ENCODE measurements at places on chromosomes 2 and 18.

DNA sequence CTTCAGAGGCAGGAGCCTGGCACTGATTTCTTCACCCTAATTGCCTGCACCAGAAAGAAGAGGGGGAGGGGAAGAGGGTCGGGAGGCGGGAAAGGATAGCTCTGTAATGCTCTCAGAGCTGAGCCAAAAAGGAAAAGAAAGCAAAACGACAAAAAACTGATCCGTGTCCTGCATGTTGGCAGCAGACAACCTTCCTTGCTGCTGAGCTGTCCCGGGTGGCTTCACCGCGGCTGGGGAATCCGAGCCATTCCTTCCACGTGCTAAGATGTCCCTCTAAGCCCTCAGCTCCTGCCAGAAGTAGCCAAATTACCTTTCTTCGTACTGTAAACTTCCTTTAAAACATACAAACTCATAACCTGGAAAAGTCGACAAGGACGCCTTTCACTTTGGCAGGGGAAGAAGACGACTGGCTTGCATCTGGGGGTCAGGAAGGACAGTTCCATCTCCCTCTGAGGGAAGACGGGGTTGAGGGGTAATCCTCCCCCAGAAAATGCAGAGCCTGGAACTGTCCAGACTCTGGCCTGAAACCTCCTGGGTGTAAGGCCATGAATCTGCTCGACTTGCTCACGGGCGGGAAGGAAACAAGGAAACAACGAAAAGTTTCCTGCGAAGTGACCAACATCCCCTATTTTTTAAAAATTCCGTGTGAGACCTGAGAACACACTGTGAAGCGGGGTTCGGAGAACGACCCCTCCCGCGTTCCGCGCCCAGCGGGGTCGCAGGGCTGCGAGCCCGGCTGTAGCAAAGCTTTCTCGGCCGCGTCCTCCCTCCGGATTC is 7.7 kb downstream of the OTX1 start:
- DNase-seq, result no peak

- DNase-seq, result no peak
These were observed 256.5 kb downstream of the CD226 start for GRCh38 chr18:69691008-69691760.

- DNase-seq, result no peak
These were observed 7.3 kb upstream of the MLPH start for GRCh38 chr2:237479747-237480146.

DNA sequence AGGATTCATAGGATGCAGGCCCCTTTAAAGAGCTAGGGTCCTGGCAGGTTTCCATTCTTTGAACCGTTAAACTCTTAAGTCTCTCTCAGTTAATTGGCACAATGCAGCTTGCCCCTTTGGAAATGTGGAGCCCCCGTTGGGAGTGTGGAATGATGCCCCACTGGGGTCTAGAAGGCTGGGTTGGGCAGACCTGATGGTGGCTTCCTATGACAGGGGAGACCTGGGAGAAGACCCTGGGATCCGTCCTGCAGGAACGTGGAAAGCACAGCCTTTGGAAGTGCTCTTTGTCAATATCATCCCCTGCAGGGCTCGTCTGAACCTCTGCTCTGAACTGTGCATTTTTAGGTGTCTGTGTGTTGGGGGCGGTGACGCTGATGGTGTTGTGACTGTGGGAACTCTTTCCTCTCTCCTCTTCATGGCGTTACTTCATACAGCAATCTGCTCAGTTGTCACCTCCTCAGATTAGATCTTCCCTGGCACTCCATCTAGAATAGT is 190.6 kb downstream of the MYCN start:
- DNase-seq, result no peak

DNA sequence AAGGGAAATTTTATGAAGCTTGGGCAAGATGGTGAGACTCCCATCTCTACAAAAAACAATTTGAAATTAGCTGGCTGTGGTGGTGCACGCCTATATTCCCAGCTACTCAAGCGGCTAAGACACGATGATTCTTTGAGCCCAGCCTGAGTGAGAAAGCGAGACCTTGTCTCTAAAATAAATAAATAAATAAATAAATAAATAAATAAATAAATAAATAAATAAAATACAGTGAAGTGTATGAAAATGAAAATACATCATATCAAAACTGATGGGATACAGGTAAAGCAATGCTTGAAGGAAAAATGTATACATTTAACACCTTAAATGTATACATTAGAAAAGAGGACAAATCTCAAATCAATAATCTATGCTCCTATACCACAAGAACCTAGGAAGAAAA is 15.7 kb downstream of the EXOC6B start:
- DNase-seq, result no peak

- peak; percentile 17 for DNase-seq
These were observed 769 bp downstream of the ATF2 start for GRCh38 chr2:175167076-175167791.

DNA sequence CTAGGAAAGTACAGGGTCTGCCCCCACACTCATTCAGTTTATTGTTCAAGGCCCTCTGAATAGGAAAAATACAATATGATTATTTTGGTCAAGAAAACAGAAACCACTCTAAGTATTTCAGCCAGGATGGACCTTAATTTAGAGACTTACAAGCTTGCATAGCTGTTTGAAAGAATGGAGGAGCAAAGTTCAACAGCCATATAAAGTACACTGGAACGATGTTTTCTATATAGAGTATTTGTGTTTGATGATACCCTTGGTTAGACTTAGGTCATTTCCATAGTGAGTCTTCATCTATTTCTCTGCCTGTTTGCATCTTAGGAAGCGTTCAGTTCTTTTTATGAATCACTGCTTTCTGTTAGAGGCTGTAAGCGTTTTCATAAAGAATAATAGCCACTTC is 366.2 kb downstream of the NUP35 start:
- DNase-seq, result no peak

GRCh38 chr2:168583710-168584521 is 127.8 kb downstream of the CERS6 start:
- no peak for DNase-seq

DNA sequence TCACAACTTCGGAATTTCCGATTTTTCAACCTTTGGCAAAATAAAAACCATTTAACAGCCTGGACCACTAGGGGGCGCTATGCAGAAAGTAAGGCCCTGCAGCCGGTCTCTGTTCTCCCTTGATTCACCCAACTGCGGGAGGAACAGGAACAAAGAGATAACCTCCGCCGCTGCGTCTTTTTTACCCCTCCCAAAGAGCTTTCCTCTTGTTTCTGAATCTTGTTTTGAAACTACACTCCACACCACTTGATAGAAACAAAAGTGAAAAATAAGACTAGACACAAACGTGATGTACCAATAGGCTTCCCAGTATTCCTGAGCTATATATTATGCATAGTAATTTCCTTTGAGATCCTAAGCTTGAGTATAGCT is 231.2 kb downstream of the MYO3B start:
- DNase-seq, result peak; percentile 68

DNA sequence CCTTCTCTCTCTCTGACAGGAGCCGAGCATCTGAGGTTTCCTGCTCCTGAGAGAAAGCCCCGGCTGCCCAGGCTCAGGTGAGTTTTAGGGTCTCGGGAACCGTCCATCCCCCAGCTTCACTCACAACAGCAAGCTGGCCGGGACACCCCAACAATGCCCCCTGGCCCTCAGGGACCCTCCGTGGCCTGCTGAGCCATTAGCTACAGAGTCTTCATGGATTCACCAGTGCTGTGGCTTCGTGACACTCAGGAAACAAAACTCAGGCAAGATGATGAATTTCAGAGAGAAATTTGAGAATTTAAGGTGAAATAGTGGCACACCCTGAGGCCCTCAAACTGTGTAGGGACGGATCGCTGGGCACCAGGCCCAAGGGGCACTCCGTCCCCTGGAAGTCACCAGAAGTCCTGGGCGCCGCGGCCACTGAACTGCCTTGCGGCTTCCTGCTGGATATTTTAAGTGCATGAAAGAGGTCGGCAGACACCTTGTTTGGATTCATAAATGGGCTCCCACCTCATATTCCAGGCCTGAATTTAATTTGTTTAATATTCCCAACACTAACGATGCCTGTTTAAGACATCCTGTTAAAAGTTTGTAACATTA is 368.3 kb upstream of the SALL3 start:
- DNase-seq, result no peak

GRCh38 chr2:144333143-144333555 is 186.8 kb downstream of the ZEB2 start:
- DNase-seq, result no peak

GRCh38 chr18:5150894-5151293 is 46.2 kb downstream of the AKAIN1 start:
- DNase-seq, result no peak

- no peak for DNase-seq
These were observed 16.0 kb downstream of the CYB5A start for GRCh38 chr18:74275736-74276135.

DNA sequence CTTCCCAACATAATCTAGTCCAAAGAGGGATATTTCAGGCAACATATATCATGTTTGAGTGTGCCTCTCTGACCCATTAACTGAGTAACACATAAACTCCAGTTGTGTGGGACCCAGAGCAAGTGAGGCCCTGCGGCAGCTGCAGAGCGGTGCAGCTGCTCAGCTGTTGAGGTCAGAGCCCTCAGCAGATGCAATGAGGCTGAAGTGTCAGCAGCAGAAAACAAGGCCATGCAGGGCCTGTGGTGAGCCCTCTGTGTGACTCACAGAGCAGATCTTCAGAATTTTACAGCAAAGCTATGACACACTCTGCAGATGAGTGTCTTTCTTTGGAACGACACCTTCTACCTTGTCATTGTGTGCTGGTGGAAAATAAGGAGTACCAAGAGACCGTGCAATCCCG is 168.5 kb downstream of the CBLN2 start:
- no peak for DNase-seq

DNA sequence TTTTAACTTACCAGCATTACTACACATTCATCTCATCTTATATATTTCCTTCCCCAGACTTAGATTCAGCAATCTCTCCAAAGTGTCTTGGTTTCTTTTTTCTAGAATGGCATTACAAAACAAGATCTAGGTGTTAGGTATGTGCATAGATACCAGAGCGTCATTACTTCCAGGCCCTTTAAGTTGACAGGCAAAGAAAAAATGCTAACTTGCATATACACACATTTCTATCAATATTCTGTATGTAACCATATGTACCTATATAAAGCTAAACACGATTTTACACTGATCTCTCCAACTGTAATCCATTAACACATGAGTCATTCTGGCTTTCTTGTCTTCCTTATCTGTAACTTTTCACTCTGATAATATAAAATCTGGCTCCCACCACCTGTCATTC is 503.8 kb upstream of the NRXN1 start:
- DNase-seq, result no peak

GRCh38 chr2:55156984-55157383 is 75.1 kb downstream of the CLHC1 start:
- no peak for DNase-seq

DNA sequence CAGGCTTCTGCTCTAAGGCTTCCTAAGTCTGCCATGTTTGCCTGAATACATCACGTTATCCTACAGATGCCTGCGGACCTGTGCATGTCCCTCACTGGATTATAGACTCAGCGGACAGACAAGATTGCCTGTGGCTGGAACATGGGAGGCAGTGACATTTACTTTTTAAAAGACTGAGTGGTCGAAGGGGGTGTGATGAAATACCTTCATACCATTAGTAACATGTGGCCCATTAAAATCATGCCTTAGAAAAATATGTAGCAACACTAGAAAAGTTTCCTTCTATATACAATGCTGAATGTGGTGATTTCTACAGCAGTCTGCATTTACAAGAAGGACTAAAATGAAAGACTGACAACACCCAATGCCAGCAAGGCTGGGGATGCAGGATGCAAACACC is 154.4 kb downstream of the ASB1 start:
- DNase-seq, result no peak

- no peak for DNase-seq
These were observed 418.7 kb downstream of the MEIS1 start for GRCh38 chr2:66853585-66853984.

DNA sequence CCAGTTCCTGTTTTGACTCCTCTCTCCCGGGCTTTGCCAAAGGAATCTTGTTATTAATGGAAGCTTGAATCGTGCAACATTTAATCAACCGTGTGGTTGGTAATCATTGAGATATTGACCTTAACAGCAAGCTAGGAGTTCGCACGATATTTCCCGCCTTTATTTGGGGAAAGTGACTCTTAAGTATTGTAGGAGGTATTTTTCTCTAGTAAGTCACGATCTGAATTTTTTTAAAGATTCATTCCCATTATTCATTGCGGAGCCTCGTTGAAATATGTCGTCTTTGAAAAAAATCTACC is 663 bp downstream of the NUP35 start:
- no peak for DNase-seq

GRCh38 chr2:104049981-104050380 is 803.9 kb upstream of the POU3F3 start:
- no peak for DNase-seq

DNA sequence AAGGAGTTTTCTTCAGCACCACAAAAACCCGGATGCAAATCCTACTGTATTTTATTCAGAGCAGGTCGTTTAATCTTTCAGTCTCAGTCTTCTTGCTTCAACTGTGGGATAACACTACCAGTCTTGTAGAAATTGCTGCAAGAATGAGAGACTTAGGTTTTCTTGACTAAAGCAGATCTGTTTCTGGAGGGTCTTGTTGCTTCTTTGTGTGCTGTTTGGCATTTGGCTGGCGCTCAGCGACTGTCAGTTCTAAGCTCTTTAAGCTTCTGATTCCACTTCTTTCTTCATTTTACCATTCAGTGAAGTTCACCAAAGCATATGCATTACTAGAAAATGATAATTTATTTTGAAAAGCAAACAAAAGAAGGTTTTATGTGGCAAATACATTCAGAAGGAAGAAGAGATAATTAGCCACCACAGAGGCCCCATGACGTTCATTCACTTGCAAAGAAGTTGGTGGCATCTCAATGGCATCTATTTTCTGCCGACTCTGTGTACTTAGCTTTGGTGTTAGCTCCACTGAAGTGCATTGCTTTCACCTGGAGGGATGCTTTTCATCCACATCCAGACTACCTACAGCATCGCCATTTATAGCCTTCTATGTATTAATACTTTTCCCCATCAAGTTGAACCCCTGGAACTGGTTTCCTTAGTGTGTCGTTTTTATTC is 53.7 kb downstream of the TRIB2 start:
- DNase-seq, result no peak

DNA sequence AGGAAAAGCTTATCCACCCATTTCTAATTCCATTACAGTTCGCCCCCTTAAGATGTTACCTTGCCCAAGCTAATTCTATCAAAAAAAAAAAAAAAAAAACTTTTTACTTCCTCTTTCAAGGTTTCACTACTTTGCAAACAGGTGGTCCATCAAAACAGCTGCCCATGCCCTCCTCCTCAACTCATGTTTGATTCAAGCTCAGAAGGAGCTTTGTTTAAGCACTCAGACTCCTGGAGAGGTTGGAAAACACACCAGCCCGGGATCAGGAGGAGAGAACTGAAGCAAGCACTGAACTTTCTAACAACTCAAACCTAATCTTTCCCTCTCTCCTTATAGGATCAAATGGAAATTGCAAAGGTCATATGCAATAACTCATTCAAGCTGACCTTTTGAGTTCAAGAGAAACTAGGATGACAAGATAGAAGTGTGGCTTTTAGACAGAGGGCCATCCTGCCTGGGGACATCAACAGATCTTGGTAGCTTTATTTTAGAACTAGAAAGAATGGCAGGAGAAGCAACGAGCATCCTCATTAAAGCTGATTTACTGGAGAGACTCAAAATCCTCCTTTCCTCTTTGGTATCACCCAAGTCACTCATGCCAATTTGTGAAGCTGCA is 28.3 kb upstream of the FZD7 start:
- DNase-seq, result no peak

- DNase-seq, result no peak
These were observed 190.4 kb upstream of the CRIM1 start for GRCh38 chr2:36165132-36165531.
